ENCODE measurements at places on chromosomes 5 and 9. TPM values are rescaled to one million over a fixed set of nuclear protein-coding genes. Genes with fewer than 3 reads are reported as not detected.

DNA sequence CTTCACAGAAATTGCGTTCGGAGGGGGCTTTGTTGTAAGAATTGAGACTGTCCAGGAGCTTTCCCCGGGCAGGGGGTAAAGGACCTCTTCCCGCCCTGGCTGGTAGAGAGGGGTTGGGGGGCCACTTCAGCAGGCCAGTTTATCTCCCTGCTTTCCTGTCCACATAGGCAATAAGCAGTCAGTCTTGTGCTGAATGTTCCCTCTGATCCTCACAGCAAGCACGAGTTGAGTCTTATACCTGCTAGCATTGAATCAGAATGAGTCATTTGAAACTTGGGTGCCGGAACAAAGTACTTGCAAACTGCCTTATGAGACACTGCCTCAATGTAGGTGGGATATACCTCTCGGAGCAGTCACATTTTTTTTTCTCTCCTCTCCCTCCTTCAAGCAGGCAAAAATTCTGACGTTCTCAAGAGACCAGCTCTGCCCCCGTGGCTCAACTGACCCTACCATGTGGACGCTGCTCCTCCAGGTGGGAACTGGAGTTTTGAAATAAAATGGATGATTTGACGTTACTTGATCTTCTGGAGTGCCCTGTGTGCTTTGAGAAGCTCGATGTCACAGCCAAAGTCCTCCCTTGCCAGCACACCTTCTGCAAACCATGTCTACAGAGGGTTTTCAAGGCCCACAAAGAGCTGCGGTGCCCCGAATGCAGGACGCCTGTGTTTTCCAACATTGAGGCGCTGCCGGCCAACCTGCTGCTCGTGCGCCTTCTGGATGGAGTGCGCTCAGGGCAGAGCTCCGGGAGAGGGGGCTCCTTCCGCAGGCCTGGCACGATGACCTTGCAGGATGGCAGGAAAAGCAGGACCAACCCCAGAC is 1.3 kb downstream of the SH3RF2 start:
- no peak for DNase-seq

SLC6A18 gene
- total RNA-seq: not detected

OBP2B gene
- total RNA-seq: not detected

DNA sequence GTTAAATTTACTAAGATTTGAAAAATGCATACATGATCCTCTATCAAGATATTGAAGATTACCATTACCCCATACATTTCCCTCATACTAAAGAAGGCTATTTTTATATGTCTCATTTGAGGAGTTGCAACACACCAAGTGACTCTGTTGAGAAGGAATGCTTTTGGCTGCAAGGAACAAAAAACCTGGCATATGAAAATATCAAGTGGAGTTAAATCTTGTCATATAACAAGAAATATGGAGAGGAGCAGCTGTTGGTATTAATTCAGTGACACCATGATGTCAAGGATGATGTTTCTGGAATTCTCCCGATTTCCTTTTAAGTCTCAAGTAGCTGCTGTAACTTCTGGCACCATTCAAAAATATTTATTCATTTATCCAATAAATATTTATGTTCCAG is 193.8 kb downstream of the CSNK1G3 start:
- DNase-seq: no peak

- DNase-seq: no peak
Observed at GRCh38 chr9:126376311-126377175, 49.9 kb downstream of the MVB12B start.

GGTA1 gene
- total RNA-seq: not detected

DNA sequence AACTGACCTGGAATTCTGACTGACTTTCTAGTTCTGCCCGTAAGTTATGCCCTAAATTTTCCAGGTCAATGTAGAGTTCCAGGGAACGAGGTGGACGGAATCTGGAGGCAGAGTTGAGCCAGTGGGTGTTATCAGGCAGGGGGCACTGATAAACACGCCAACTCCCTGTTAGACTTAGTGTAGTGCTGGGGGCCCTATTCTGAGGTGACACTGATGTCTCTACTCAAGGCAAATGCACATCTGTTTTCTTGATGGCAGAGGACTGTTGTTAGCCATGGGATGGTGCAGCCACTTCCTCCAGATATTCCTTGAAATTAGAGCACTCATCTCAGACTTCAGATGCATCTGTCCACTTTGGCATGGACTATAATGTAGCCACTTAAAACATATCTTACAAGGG is 83.5 kb downstream of the C9orf152 start:
- DNase-seq: no peak

B4GALT1 gene
- total RNA-seq: 35.2 TPM

PCDHAC2 gene
- not detected for total RNA-seq

- no peak for DNase-seq
Observed at GRCh38 chr5:145450286-145450885, 384.8 kb downstream of the PRELID2 start.

- no peak for DNase-seq
Observed at GRCh38 chr9:4750023-4750673, 9.1 kb upstream of the AK3 start.

DMRT3 gene
- total RNA-seq: not detected

- no peak for DNase-seq
Observed at GRCh38 chr5:112637343-112637742, 100.3 kb upstream of the APC start.

GRCh38 chr5:16593013-16593412 is 23.8 kb downstream of the RETREG1 start:
- no peak for DNase-seq

LRRC70 gene
- 0.76 TPM for total RNA-seq

GRCh38 chr9:115213818-115214334 is 95.9 kb upstream of the TNC start:
- no peak for DNase-seq

GRCh38 chr9:72415163-72415562 is 50.2 kb upstream of the ZFAND5 start:
- DNase-seq: no peak

LCN1 gene
- not detected for total RNA-seq

GRCh38 chr9:69221036-69221435 is 47.0 kb downstream of the TJP2 start:
- no peak for DNase-seq

GRCh38 chr9:82331079-82331478 is 342.5 kb downstream of the SPATA31D1 start:
- DNase-seq: no peak

C9 gene
- total RNA-seq: 0.59 TPM

MYORG gene
- total RNA-seq: 0.83 TPM

TICAM2 gene
- total RNA-seq: 0.82 TPM

DNA sequence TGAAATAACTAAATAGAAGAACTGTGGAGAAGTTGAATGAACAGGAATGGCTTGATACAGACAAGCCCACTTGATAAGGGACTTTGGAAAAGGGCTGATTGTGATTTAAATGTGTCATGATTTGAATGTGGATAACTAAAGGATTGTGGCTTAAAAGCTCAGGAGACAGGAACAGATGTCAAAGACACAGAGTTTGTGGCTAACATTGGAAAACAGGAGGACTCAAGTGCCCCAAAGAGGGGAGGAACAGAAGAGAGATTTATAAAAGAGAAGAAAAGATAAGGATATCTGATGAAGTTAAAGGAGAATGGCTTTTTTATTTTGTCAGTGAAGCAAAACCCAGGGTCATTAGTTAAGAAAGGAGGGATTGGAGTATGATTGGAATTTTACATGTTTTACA is 124.2 kb upstream of the TRPM3 start:
- DNase-seq: no peak

GRCh38 chr5:83375049-83375745 is 96.3 kb upstream of the VCAN start:
- DNase-seq: no peak

ADAMTS2 gene
- total RNA-seq: not detected

GRCh38 chr9:98831696-98832095 is 24.2 kb downstream of the GALNT12 start:
- no peak for DNase-seq

DNA sequence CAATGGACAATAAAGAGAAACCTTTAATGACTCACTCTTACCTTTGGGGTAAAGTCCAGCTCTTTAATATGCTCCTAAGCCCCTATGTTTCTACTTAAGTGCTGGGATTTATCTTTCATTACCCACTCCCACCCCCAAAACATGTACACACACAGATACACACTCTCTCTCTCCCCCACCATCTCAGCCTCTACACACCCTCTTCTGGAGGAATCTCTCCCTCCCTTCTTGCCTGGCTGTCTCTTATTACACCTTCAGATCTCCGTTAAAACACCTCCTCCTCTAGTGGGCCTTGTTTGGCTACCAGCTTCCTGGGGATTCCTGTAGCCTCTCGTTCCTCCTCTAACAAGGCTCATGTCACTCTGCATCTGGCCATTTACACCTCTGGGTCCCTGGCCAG is 6.9 kb downstream of the GPRIN1 start:
- no peak for DNase-seq

TAF1L gene
- not detected for total RNA-seq

- DNase-seq: no peak
Observed at GRCh38 chr9:94079236-94079635, 5.0 kb upstream of the PTPDC1 start.

GRCh38 chr9:86907346-86907745 is 40.0 kb downstream of the GAS1 start:
- no peak for DNase-seq

PURA gene
- total RNA-seq: 27.0 TPM

GABRA6 gene
- total RNA-seq: not detected

DNA sequence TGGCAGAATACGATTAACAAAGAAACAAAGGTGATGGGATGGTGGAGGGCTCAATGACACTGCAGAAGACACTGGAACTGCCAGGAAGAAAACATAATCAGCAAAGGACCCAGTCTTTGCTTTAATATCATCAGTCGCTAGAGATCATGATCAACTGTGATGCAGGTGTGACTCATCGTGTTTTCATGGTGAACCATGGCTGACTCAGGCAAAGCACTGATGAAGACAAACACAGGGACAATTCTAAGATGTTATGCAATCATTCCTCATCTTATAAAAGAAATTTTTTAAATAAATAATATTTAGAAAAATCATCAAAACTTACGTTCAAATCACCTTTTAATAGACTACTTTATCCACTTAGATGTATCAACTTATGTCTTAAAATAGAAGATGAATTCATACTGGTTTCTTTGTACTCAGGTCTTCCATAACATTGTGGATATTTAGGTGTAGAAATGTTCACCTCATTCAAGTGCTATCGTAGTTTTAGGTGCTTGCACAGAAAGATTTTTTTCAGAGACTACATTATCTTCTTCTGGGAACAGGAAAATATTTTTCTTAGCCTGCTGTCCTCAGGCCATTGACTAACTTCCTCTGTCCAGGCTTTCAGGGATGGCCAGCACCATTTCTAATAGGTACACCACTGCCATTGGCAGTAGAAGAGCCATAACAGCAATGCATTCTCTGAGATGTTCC is 673.4 kb upstream of the MEF2C start:
- no peak for DNase-seq

DNA sequence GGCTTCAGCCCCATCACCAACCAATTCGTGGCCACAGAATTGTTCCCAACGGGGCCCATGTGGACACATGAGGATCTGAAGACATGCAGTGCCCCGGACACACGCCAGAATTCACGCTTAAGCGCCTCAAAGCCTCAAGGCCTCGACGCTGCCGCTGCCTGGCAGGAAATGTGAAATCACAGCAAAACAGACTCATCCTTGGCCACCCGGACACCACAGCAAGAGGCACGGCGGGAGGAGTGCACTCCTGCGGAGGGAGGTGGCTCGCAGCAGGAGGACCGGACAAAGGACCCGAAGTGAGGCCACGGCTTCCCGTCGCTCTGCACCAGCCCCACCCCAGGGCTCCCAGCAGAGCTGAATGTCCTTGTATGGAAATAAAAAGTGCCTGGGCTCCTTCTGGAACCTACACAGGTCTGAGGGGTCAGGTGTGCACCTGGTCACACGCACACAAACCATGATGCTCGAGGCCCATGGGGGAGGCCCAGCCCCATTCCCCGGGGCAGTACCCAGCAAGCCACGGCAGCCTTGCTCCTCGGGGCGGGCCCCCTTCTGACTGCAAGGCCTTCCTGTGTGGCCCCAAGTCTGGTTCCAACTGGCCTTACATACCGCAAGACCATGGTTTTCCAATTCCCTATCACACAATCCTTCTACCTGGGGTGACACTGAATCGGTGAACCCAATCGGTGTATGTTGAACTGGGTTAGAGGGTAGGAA is 10.0 kb downstream of the SEC16A start:
- no peak for DNase-seq

GRCh38 chr5:177309351-177310191 is 2.1 kb downstream of the MXD3 start:
- DNase-seq: peak; percentile 48

GRCh38 chr5:137751869-137752491 is 2.2 kb downstream of the HNRNPA0 start:
- no peak for DNase-seq

DNA sequence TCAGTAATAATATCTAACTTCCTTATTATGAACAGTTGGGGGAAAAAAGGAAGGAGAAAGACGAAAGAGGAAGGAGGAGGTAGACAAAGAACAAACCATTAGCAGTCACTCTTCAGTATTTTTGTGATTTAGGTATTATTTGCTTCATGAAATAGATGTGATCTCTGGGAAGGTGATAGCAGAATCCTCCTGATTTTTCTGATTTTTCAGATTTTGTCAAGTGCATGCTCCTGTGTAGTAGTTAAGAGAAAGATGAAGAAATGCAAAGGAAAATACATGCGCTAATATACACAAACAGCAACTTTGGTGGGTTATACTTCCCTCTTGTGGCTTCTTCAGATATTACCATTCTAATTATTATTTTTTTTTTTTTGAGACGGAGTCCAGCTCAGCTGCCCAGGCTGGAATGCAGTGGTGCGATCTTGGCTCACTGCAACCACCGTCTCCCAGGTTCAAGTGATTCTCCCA is 31.6 kb downstream of the LMNB1 start:
- no peak for DNase-seq

DNA sequence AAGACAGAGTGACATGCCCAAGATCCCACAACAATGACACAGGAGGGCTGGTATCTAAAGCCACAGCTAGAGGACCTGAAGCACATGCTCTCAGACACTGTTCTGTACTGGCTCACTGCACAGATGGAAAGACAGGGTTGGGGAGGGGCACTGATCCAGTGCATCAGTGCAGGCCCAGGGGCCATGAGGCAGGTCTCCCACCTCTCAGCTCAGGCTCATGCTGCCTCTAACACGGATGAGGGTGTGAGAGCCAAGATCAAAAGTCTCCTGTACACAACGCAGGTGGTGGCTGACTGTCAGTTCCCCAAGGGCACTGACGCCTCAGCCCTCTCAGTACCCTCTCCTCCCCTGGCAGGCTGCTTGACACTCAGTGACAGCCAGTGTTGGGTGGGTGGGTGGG is 10.9 kb downstream of the RAPGEF1 start:
- peak; percentile 79 for DNase-seq

GRCh38 chr5:136011414-136012001 is 17.3 kb upstream of the TGFBI start:
- no peak for DNase-seq

- DNase-seq: no peak
Observed at GRCh38 chr9:68750255-68750654, 45.2 kb downstream of the PIP5K1B start.

GRCh38 chr9:91221332-91221731 is 140.4 kb downstream of the AUH start:
- DNase-seq: no peak

SLC6A7 gene
- total RNA-seq: not detected

DNA sequence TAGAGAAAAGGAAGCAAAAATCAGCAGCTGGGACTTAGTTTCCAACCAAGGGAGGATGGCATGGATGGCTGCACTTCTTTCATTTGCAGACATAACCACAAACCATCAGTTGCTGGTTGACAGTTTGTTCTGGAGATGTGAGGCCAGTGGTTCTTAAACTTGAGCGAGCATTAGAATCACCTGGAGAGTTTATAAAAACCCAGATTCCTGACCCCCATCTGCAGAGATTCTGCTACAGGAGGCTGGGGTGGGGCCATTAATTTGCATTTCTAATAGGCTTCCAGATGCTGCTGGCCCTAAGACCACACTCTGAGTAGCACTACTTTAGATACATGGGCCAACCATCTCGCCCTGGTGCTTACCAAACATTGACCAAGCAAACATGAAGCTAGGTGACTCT is 60.8 kb downstream of the MARCHF3 start:
- no peak for DNase-seq
